ENCODE measurements at places on chromosomes 5 and 9. TPM values are rescaled to one million over a fixed set of nuclear protein-coding genes. Genes with fewer than 3 reads are reported as not detected.

The PCDHB8 gene
- total RNA-seq, result 0.82 TPM

The SLC6A19 gene
- total RNA-seq, result not detected

The CTSV gene
- not detected for total RNA-seq

The TXNDC8 gene
- total RNA-seq, result not detected

The PARP8 gene
- total RNA-seq, result 9.3 TPM

The KIAA0825 gene
- 2.9 TPM for total RNA-seq

The RAB3C gene
- 17.6 TPM for total RNA-seq

The FBP1 gene
- total RNA-seq, result 5.6 TPM

GRCh38 chr9:3433066-3433465 is 92.7 kb downstream of the RFX3 start:
- H3K27me3 ChIP-seq, result no peaks in the 10 kb centered on the region
- no peaks in the 10 kb centered on the region for H3K4me1 ChIP-seq
- no peak for DNase-seq
- no peak overlapping the region for H3K27ac ChIP-seq

DNA sequence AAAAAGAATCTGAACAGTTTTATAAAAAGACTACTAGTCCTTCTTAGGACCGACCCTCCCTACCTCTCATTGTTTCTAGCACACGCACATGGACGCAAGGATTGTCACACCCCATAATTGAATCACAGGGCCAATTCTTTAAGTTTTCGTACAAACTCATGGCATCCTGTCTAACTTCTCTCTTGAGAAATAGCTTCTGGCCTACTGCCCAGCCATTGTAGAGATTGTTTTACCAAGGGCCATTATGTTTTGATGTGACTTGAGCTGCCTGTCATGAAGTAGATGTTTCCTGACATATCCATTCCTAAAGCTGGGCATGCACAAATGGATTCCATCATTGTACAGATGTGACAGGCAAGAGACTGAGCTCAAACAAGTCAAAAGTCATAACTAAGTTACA is 1672.1 kb upstream of the C9orf72 start:
- H3K27me3 ChIP-seq, result no peaks in the 10 kb centered on the region
- no peak overlapping the region for H3K27ac ChIP-seq
- H3K4me3 ChIP-seq, result no peak overlapping the region

- no peak overlapping the region for H3K27ac ChIP-seq
- no peak overlapping the region for H3K4me3 ChIP-seq
- H3K4me1 ChIP-seq, result no peaks in the 10 kb centered on the region
- no peaks in the 10 kb centered on the region for H3K36me3 ChIP-seq
Observed at GRCh38 chr9:7328453-7328852, 471.1 kb downstream of the DMAC1 start.

DNA sequence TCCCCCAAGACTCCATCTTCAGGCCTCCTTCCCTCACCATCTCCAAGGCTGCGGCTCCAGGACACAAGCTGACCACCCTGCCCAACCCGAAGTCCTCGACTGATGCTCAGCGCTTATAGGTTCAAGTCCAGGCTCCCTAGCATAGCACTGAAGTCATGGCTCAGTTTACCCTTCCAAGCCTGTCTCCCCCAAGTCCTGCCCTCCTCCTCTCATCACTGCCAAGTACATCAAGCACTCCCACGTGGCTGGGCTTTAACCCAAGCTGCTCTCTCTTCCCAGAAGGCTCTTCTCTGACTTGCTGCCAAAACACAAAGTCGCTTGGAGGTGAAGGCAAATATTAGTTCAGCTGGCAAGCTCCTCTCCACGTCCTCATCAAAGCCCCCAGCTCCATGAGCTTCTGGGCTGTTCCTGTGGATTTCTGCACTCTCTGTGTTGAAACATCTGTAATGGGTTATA is 22.1 kb upstream of the MARCHF6 start:
- H3K4me3 ChIP-seq, result no peak overlapping the region
- H3K4me1 ChIP-seq, result peaks cover 56% of the 10 kb centered on the region
- no peaks in the 10 kb centered on the region for H3K36me3 ChIP-seq
- DNase-seq, result peak; percentile 86
- peak overlapping the region; percentile 70 for H3K27ac ChIP-seq
- no peaks in the 10 kb centered on the region for H3K27me3 ChIP-seq

DNA sequence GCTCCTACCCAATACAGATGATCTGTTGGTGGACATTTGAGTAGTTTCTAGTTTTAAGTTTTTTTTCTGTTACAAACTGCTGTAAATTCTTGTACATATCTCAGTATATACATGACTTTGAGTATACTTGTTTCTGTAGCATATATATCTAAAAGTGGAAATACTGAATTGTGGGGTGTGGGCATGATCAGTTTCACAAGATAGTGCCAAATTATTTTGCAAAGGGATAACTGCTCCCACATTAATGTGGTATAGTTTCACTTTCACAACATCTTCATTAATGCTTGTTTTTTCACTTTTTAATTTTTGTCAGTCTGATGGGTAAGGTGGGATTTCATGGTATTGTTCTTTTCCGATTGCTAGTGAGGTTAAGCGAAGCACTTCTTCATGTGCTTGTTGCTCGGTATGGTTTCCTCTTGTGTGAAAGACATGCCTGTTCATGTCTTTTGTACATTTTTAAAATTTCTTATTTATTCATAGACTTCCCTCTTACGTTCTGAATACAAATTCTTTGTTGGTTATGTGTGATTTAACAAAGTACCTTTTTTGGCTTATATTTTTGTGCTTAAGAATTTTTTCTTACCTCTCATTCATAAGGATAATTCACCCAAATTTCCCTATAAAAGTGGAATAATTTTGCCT is 103.5 kb downstream of the CDC42SE2 start:
- no peak for DNase-seq
- no peaks in the 10 kb centered on the region for H3K4me1 ChIP-seq
- no peak overlapping the region for H3K4me3 ChIP-seq
- no peaks in the 10 kb centered on the region for H3K27me3 ChIP-seq
- no peak overlapping the region for H3K27ac ChIP-seq

DNA sequence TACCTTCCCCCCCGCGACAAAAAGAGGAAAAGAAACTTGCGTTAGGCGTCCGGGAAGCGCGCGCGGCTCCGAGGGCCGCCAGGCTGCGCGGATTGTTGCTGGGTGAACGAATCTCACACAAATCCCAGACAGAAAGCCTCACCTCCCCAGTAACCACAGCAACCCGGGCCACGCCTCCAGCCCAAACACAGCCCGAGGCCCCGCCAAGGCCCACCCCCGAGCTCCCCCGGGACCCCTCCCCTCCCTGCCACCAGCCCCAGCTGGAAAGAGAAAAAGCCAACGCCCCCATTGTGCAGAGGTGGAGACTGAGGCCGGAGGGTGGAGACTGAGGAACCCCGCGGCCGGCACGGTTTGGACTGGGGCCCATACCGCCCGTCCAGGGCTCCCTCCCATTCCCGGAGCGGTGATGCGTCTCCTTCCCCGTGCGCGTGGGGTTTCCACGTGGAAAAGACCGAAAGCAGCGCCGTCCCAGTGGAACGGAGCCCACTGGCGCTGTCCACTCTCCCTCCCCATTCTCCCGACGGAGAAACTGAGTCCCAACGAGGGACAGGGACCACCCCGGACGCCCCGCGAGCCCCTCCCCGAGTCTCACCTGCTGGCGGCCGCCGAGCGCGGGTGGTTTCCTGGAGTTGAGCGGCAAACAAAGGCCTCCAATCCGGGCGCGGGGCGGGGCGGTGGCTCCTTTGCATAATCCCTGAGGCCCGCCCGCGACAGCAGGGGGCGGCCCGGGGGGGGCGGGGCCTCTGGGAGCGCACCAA is 10.2 kb upstream of the AKNA start:
- no peaks in the 10 kb centered on the region for H3K4me1 ChIP-seq
- no peaks in the 10 kb centered on the region for H3K36me3 ChIP-seq
- peak overlapping the region; percentile 86 for H3K27ac ChIP-seq
- H3K4me3 ChIP-seq, result peak overlapping the region; percentile 75

DNA sequence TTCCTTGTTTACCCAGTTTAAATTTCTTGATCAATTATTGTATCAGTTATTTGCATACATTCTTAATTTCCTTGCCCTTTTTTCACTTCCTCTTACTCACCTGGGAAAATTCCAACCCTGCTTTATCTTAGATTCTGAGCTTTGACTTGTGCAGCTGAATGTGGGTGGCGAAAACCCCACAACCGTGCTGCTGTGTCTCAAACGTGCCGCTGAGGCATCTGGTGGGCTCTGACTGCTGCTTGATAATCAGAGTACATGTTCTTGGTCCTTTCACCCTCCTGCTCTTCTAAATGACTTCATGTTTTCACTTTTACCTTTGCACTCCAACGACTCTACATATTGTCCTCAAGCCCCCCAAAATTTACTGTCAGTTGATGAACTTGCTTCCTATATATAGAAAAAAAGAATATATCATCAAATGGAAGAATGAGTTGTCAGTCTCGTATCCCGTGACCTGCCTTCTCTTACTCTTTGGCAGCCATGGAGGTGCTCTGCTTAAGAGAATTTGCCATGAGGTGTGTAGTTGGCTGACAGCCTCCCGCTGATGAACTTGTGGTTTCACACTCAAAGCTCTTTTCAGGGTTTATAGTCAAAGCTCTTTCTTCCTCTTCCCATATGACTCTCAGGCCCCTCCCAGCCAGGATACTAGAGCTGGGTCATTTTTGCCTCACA is 14.0 kb upstream of the JAK2 start:
- H3K4me3 ChIP-seq, result no peak overlapping the region
- no peak overlapping the region for H3K27ac ChIP-seq
- H3K4me1 ChIP-seq, result no peaks in the 10 kb centered on the region
- no peak for DNase-seq
- no peaks in the 10 kb centered on the region for H3K27me3 ChIP-seq

GRCh38 chr5:75044406-75044805 is 8.0 kb downstream of the GCNT4 start:
- DNase-seq, result no peak
- H3K36me3 ChIP-seq, result peaks cover 24% of the 10 kb centered on the region
- peaks cover 5% of the 10 kb centered on the region for H3K4me1 ChIP-seq
- H3K27ac ChIP-seq, result no peak overlapping the region
- H3K27me3 ChIP-seq, result no peaks in the 10 kb centered on the region
- H3K4me3 ChIP-seq, result no peak overlapping the region

- H3K27ac ChIP-seq, result no peak overlapping the region
- H3K4me1 ChIP-seq, result no peaks in the 10 kb centered on the region
- DNase-seq, result no peak
Observed at GRCh38 chr9:87670572-87671264, 55.2 kb upstream of the CTSL start.

- H3K4me3 ChIP-seq, result no peak overlapping the region
- H3K4me1 ChIP-seq, result no peaks in the 10 kb centered on the region
- H3K36me3 ChIP-seq, result no peaks in the 10 kb centered on the region
- H3K27ac ChIP-seq, result no peak overlapping the region
Observed at GRCh38 chr5:9869616-9870288, 239.6 kb upstream of the TAS2R1 start.

DNA sequence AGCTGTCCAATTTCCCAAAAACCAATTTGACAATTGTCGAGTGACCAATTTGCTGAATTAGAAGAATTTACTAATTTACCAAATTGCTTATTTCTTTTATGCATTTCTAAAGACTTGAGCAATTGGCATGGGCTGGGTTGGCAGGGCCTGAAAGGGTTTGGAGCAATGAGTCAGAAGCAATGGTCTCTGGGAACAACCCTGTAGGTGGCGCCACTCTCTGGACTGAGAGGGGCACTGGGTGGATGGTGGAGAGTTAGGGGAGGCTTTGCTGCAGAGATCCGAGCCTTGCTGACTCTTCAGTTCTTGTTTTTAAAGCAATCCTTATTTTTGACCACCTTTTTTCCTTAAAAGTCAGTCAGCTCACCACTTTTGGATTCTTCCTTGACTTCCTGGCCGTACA is 71.5 kb upstream of the RPS23 start:
- H3K27ac ChIP-seq, result no peak overlapping the region
- H3K4me3 ChIP-seq, result no peak overlapping the region
- no peaks in the 10 kb centered on the region for H3K4me1 ChIP-seq
- no peak for DNase-seq
- H3K27me3 ChIP-seq, result no peaks in the 10 kb centered on the region
- no peaks in the 10 kb centered on the region for H3K36me3 ChIP-seq

DNA sequence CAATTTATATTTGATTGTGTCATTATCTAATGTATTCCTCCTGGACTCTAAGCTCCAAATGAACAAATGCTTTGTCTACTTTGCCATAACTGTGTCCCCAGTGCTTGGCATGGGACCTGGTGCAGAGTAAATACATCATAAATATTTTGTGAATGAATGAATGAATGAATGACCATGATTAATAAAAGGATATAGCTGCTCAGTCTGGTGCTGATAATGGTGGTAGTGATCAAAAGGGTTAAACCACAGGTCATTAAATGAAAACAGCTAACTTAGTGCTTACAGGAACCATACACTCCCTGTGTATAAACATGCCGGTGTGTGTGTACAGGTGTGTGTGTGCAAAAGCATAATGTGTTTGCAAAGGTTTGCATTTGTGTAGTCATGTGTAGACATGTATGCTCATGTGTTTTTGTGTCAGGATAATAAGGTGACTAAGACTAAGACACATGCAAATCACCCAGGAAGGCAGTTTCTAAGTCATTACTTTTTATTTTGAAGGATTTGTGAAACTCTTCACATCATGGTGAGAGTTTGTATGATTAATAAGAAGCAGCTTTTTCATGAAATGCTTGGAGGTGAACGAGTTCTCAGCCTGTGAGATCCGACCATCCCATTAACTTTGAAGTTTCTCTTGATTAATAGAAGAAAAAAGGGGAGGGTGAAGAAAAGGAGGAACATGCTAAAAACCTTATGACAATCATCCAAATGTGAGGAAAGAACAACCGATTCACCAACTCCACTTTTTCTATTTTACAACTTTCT is 24.6 kb downstream of the SPARC start:
- DNase-seq, result no peak
- peaks cover 57% of the 10 kb centered on the region for H3K36me3 ChIP-seq
- no peak overlapping the region for H3K27ac ChIP-seq
- H3K4me3 ChIP-seq, result no peak overlapping the region
- H3K4me1 ChIP-seq, result peaks cover 57% of the 10 kb centered on the region
- no peaks in the 10 kb centered on the region for H3K27me3 ChIP-seq

DNA sequence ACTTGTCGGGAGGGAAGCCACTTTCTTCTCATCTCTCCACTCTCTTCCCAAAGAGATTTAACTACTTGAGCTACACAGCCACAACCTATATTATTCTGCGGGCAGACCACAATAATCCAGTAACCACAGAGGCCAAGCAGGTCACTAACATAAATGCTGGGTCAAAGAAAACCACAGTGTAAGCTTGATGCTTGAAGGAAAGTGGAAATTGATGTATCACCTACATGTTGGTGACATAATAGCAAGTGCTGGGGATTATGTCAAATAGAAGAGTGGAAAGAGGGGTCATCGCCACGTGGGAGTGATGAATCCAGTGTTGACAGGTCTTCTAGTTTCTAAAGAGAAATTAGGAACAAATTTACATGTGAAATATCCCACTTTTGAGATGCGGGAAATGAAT is 40.9 kb downstream of the RFK start:
- DNase-seq, result no peak
- H3K27ac ChIP-seq, result no peak overlapping the region
- H3K27me3 ChIP-seq, result no peaks in the 10 kb centered on the region

- H3K4me3 ChIP-seq, result no peak overlapping the region
- DNase-seq, result no peak
- no peak overlapping the region for H3K27ac ChIP-seq
Observed at GRCh38 chr9:38694676-38695075, 25.3 kb downstream of the FAM240B start.

GRCh38 chr5:61734001-61734400 is 401.9 kb downstream of the ZSWIM6 start:
- H3K4me1 ChIP-seq, result no peaks in the 10 kb centered on the region
- H3K4me3 ChIP-seq, result no peak overlapping the region
- DNase-seq, result no peak
- no peaks in the 10 kb centered on the region for H3K27me3 ChIP-seq

All from sigmoid colon (tissue), 7 donors.